ENCODE measurements at places on chromosomes 2 and 18. TPM values are rescaled to one million over a fixed set of nuclear protein-coding genes. Genes with fewer than 3 reads are reported as not detected.

DNA sequence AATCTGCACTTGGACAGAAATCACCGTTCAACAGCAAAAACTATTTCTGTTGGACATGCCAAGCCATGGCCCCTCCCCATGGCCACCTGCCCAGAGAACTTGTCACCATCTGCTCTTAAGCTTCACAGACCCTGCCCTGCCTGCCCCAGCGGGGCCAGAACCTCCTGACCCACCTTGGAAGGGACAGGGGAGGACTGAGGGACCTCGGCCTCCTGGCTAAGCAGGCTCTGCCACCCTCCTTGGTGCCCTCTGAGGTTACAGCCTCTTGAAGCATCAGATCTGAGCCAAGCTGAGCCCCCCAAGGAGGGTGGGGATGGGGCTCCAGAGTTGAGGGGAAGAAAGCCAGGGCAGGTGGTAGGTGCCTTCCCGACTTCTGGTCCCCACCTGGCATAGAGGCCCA, 6.5 kb downstream of the TEX261 start:
- peaks cover 15% of the 10 kb centered on the region for H3K36me3 ChIP-seq
- DNase-seq, result no peak
- no peaks in the 10 kb centered on the region for H3K27me3 ChIP-seq
- H3K27ac ChIP-seq, result no peak overlapping the region
- H3K4me1 ChIP-seq, result peaks cover 5% of the 10 kb centered on the region

GRCh38 chr2:157269922-157270321, 12.4 kb downstream of the GALNT5 start:
- H3K4me1 ChIP-seq, result no peaks in the 10 kb centered on the region
- no peaks in the 10 kb centered on the region for H3K27me3 ChIP-seq
- no peak overlapping the region for H3K4me3 ChIP-seq
- DNase-seq, result no peak
- H3K27ac ChIP-seq, result no peak overlapping the region
- H3K36me3 ChIP-seq, result no peaks in the 10 kb centered on the region

DNA sequence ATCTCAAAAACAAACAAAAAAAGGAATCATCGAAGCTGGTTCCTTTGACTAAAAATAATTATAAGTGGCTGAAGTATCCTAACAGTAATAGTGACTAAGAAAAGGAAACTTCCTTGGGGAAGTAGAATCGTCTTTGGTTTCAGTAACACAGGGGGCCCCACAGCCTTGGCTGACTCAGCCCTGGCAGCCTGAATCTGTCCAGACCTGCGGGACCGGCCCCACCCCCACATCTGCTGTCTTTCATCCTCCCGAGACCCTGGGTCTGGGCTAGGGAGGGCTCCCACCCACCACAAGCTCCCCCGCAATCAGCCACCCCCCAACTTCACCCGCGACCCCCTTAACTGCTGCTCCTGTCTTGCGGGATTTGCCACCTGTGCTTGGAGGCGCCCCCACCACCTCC, 1452.6 kb upstream of the ACVR2A start:
- no peak overlapping the region for H3K27ac ChIP-seq
- no peak for DNase-seq
- no peaks in the 10 kb centered on the region for H3K4me1 ChIP-seq
- H3K27me3 ChIP-seq, result no peaks in the 10 kb centered on the region
- no peaks in the 10 kb centered on the region for H3K36me3 ChIP-seq
- H3K4me3 ChIP-seq, result no peak overlapping the region

- no peak overlapping the region for H3K27ac ChIP-seq
- H3K36me3 ChIP-seq, result no peaks in the 10 kb centered on the region
- no peak for DNase-seq
- H3K27me3 ChIP-seq, result no peaks in the 10 kb centered on the region
- H3K4me3 ChIP-seq, result no peak overlapping the region
These were observed 10.1 kb downstream of the MBOAT2 start for GRCh38 chr2:8993196-8993901.

DNA sequence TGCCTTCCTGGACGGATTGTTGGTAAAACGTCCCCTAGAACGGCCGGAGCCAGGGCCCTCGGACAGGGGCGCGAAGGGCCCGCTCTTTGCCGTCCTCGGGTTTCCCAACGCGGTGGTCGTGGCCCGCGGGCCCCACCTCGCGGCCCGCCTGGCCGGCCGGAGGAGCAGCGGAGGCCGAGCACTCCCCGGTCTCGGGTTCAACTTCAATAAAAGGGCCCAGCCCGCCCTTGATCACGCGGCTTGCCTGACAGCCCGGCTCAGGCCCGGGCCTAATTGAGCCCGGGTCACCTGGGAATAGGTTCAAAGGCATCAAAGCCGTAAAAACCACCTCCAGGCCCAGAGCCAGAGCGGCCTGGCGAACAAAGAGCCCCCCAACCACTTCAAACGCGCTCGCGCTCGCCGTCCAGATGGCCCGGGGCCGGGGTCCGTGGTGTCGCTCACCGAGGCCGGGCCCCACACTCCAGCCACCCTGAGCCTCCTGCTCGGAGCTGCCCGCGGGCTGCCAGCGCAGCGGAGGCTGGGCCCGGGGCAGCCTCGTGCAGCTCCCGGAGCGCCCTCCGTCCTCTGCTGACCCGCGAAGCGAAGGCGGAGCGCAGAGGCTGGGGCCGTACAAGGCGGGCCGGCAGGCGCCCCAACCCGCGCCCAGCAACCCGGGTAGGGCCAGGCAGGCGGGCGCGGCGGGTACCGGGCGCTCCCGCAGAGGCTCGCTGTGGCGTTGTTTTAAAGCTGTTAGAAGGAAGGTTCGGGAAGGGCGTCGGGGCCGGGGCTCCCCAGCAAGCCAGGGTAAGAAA, 1.1 kb upstream of the TWIST2 start:
- H3K27ac ChIP-seq, result no peak overlapping the region
- H3K27me3 ChIP-seq, result no peaks in the 10 kb centered on the region
- H3K36me3 ChIP-seq, result no peaks in the 10 kb centered on the region
- no peak overlapping the region for H3K4me3 ChIP-seq

DNA sequence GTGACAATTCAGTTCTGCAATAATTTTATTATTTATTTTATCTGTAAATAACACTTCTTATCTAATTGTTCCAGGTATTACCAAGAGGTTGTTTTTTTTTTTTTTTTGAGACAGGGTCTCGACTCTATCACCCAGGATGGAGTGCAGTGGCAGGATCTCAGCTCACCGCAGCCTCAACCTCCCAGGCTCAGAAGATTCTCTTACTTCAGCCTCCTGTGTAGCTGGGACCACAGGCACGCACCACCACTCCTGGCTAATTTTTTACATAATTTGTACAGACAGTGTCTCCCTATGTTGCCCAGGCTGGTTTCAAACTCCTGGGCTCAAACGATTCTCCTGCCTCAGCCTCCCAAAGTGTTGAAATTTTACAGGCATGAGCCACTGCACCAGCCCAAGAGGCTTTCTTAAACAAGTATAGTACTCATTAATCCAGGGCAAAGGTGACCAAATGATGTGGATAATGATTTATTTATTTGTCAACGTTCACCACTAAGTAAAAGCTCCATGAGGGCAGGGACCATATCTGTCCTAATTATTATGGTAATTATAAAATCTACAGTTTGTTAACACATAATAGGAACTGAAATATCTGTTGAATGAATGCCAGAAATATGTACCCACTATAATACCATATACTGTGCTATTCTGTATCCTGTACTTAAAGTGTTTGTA, 12.0 kb downstream of the STK17B start:
- H3K4me3 ChIP-seq, result peak overlapping the region; percentile 33
- peak overlapping the region; percentile 94 for H3K27ac ChIP-seq
- H3K27me3 ChIP-seq, result no peaks in the 10 kb centered on the region
- peaks cover 73% of the 10 kb centered on the region for H3K4me1 ChIP-seq
- H3K36me3 ChIP-seq, result peaks cover 22% of the 10 kb centered on the region

- no peaks in the 10 kb centered on the region for H3K4me1 ChIP-seq
- H3K4me3 ChIP-seq, result no peak overlapping the region
- peaks cover 18% of the 10 kb centered on the region for H3K36me3 ChIP-seq
- no peak overlapping the region for H3K27ac ChIP-seq
These were observed 76.5 kb downstream of the STRN start for GRCh38 chr2:36889795-36890194.

- H3K4me3 ChIP-seq, result no peak overlapping the region
- H3K27me3 ChIP-seq, result no peaks in the 10 kb centered on the region
- H3K27ac ChIP-seq, result no peak overlapping the region
These were observed 134.0 kb downstream of the DTNA start for GRCh38 chr18:34844072-34844471.

DNA sequence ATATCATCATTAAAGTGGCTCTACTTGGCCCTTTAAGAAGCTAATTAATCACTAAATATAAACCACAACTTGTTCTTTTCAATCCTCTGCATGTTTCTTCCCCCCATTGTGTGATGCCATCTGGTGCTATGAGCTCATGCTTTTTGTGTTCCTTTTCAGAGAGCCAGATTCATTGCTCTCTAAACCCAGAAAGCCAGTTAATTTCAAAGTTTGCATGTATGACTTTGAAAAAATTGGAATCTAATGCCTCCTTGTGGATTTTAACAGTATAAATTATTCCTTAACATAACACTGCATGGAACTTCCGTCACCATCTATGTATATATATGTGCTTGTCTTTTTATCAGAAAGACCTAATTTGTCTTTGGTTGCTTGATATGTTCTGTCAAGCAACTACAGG, 31.1 kb downstream of the TMEM178A start:
- no peak overlapping the region for H3K27ac ChIP-seq
- no peaks in the 10 kb centered on the region for H3K36me3 ChIP-seq
- no peak overlapping the region for H3K4me3 ChIP-seq
- H3K4me1 ChIP-seq, result no peaks in the 10 kb centered on the region
- no peak for DNase-seq

DNA sequence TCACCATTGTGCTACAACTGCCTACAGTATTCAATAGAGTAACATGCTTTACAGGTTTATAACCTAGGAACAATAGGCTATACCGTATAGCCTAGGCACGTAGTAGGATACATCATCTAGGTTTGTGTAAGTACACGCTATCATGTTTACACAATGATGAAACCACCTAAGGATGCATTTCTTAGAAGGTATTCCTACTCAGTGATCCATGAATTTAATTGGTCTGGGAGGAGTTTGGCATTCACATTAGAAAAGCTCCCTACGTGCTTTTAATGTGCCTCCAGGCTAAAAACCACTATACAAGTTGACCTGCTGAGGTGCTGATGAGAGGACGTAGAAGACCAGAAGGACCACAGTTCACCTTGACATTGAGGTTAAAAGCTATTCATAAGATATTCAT, 154.5 kb upstream of the LRRTM1 start:
- H3K27ac ChIP-seq, result no peak overlapping the region
- H3K27me3 ChIP-seq, result no peaks in the 10 kb centered on the region
- H3K4me3 ChIP-seq, result no peak overlapping the region
- DNase-seq, result no peak

- peak overlapping the region; percentile 49 for H3K4me3 ChIP-seq
- H3K27me3 ChIP-seq, result no peaks in the 10 kb centered on the region
- DNase-seq, result no peak
- H3K4me1 ChIP-seq, result peaks cover 36% of the 10 kb centered on the region
- H3K36me3 ChIP-seq, result peaks cover 9% of the 10 kb centered on the region
- peak overlapping the region; percentile 79 for H3K27ac ChIP-seq
These were observed 542 bp upstream of the CNNM3 start for GRCh38 chr2:96815326-96816126.

- H3K27me3 ChIP-seq, result no peaks in the 10 kb centered on the region
- H3K27ac ChIP-seq, result no peak overlapping the region
- no peaks in the 10 kb centered on the region for H3K36me3 ChIP-seq
These were observed 32.1 kb downstream of the FBXO48 start for GRCh38 chr2:68434981-68435380.

GRCh38 chr2:114642166-114642770, 199.8 kb downstream of the DPP10 start:
- no peaks in the 10 kb centered on the region for H3K27me3 ChIP-seq
- DNase-seq, result peak; percentile 10
- no peaks in the 10 kb centered on the region for H3K4me1 ChIP-seq

- no peaks in the 10 kb centered on the region for H3K36me3 ChIP-seq
- DNase-seq, result no peak
- no peak overlapping the region for H3K27ac ChIP-seq
- H3K4me3 ChIP-seq, result no peak overlapping the region
- peaks cover 10% of the 10 kb centered on the region for H3K4me1 ChIP-seq
These were observed 17.6 kb upstream of the CD28 start for GRCh38 chr2:203688798-203689197.

DNA sequence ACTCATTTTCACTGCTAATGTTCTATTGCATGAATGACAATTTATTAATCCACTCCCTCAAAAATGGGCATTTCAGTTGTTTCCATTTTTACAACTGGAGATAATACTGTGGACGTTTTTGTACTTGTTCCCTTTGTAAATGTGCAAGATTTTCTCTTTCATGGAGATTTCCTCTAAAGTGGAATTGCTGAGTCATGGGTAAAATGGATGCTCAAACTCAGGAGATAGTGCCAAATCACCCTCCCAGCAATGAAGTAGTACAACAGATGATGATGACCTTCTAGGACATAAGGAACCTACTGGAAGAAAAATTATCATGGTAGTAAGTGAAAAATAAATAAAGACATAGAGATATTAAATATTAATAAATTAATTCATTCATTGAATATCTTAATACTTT, 460.8 kb upstream of the CHST9 start:
- H3K27me3 ChIP-seq, result no peaks in the 10 kb centered on the region
- no peaks in the 10 kb centered on the region for H3K36me3 ChIP-seq
- H3K4me1 ChIP-seq, result no peaks in the 10 kb centered on the region
- H3K27ac ChIP-seq, result no peak overlapping the region

- H3K4me3 ChIP-seq, result no peak overlapping the region
- no peak for DNase-seq
- H3K27me3 ChIP-seq, result no peaks in the 10 kb centered on the region
- no peaks in the 10 kb centered on the region for H3K36me3 ChIP-seq
These were observed 114.8 kb downstream of the CCBE1 start for GRCh38 chr18:59582395-59582794.

DNA sequence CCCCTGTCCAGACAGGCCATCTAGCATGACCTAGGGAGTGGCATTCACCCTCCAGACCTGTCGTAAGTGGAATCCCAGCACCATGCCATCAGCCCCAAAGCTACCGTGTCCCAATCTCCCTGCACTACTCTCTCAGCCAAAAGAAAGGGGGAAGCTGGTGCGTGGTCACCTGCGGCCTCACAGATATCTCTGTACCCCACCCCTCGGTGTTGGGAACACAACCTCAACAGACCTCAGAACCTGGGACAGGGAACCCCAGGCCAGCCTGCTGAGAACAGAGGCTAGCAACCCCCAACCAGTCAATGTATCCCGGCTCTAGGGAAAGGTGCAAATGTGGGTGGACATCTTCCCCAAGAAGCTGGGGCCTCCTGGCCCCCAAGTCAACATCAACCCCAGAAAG, 38.2 kb downstream of the LMAN2L start:
- no peak overlapping the region for H3K27ac ChIP-seq
- H3K4me1 ChIP-seq, result no peaks in the 10 kb centered on the region
- H3K36me3 ChIP-seq, result no peaks in the 10 kb centered on the region
- no peak for DNase-seq

TUBA4B gene
- not detected for total RNA-seq

MAL gene
- total RNA-seq, result 176 TPM

NYAP2 gene
- total RNA-seq, result 0.17 TPM

ZNF804A gene
- total RNA-seq, result 0.16 TPM

DTNA gene
- total RNA-seq, result 0.49 TPM

AQP12B gene
- total RNA-seq, result not detected

Data from naive thymus-derived CD4-positive, alpha-beta T cell (primary cell).